ENCODE measurements at places on chromosomes 7 and 10.

DNA sequence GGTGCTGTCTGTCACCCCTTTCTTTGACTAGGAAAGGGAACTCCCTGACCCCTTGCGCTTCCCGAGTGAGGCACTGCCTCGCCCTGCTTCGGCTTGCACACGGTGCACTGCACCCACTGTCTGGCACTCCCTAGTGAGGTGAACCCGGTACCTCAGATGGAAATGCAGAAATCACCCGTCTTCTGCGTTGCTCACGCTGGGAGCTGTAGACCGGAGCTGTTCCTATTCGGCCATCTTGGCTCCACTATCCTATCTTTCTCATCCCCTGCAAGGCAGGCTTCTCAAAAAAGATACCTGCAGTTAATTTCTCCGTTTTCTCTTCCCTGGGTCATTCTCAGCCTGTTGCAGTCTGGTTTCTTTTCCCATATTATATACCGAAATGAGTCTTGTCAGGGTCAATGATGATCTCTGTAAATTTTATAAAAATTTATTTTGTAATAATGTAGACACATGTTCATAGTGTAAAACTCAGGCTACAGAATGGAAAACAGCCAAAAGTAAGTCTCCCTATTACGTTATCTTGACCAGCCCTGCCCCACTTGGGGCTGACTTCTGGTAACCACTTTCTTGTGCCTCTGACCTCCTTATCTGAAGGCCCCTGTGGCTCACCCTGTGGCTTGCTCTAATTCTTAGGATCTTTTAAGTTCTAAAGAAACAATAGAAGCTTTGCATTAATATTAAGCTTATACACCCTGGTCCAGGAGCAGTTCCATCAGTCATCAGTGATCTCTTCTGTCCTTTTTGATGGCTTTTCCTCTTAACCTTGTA is 20.7 kb downstream of the BLVRA start:
- no peak for DNase-seq

DNA sequence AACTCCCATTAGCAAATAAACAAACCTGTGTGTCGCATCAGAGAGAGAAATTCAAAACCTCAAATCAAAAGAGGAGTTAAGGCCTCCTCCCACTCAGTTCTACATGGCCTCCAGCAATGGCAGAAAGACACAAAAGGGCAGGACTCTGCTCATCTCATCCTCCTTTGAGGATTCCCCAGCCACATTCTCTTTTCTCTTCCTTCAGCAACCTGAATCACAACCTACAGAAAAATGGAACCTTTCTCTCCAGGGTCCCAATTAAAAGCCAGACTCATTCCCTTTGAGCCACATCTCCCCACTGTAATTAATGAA is 7.9 kb downstream of the OSBPL3 start:
- no peak for DNase-seq

- no peak for DNase-seq
Observed at GRCh38 chr10:10644676-10645385, 372.8 kb upstream of the CELF2 start.

DNA sequence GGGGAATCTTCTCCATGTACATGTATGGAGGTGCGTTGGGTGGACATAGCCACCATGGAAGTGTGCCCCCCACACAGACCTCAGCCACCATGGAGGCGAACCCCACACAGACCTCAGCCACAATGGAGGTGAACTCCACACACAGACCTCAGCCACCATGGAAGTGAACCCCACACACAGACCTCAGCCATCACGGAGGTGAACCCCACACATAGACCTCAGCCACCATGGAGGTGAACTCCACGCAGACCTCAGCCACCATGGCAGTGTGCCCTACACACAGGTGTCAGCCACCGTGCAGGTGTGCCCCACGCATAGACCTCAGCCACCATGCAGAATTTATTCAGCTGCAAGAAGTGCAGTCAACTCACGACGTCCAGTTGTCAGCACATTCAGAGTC is 339.7 kb downstream of the ACTR3B start:
- DNase-seq = no peak

GRCh38 chr10:3485057-3485686 is 299.8 kb downstream of the KLF6 start:
- DNase-seq = no peak

GRCh38 chr7:13538669-13539068 is 450.8 kb downstream of the ETV1 start:
- DNase-seq = no peak

GRCh38 chr10:78305311-78305710 is 271.6 kb downstream of the RPS24 start:
- DNase-seq = no peak

GRCh38 chr10:48568546-48568945 is 36.3 kb downstream of the ARHGAP22 start:
- DNase-seq = no peak

DNA sequence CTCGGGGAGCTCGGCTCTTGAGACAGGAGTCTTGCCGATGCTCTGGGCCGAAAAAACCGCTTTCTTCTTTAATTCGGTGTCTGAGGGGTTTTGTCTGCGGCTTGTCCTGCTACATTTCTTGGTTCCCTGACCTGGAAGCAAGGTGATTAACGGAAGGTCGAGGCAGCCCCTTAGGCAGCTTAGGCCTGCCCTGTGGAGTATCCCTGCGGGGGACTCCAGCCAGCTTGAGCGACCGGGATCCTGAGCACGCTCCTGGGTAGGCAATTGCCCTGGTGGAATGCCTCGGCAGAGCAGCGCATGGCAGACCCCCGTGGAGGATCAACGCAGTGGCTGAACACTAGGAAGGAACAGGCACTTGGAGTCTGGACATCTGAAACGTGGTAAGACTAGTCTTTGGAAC is 30.5 kb upstream of the GHITM start:
- no peak for DNase-seq

GRCh38 chr10:29681676-29682448 is 47.1 kb upstream of the SVIL start:
- no peak for DNase-seq

- no peak for DNase-seq
Observed at GRCh38 chr10:17981766-17982380, 30.2 kb downstream of the SLC39A12 start.

DNA sequence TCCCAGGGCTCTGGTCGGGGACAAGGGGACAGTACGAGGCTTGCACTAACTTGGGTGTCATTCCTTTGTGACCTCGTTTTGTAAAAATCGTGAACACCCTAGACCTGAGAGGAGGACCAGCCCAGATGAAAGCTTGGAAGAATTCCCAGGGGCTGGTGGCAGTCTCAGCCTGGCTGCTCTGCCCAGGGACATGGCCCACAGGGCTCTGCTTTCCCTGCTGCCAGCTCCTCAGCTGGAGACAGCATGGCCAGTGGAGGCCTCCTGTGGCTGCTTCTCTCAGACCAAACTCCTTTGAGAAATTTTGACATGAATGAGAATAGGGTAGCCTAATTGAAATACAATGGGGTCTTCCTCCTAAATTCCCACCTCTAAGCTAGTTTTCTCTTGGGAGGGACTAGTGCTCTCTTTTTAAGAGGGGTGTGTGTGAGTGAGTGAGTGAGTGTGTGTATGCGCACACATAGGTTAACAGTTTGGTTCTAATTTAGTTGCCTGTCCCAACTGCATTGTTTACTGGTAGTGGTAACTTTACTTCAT is 140.3 kb upstream of the EFCAB10 start:
- no peak for DNase-seq

GRCh38 chr7:95899919-95900513 is 127.7 kb downstream of the DYNC1I1 start:
- no peak for DNase-seq

DNA sequence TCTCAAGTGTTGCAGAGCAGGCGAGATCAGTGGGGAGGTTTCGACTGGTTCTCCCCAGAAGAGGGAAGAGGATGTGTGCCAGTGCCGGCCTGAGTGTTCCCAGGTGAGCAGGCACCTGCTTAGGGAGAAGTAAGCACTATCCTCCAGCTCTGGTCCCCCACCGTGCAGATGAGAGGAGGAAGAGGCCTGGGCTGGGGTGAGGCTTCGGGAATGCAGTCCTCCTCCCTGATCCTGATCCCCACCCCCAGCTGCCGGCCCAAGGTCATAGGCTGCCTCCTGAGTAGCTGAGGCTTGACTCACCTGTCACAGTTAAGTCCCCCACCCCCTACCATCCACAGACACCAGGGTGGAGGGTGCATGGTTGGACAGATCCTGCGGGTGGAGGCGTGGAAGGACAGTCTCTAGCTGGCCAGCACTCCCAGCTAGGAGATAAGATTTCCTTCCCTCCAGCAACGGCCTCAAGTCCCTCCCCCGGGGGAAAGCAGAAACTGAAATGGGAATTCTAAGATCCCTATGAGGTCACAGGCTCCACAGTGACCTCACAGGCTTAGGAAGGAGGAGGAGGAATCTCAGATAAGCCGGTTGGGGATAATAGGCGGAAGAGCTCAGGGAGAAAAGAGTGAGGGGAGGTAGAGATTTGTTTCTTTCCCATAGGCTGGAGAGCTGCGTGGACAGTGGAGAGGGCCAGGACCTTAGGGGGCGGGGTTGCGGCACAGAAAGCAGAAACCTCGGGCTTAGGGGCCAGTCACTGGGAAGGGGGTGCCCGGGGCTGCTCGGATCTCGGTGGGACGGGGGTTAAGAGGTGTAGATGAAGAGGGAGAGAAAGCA is 1.0 kb downstream of the LRCH4 start:
- DNase-seq = no peak

DNA sequence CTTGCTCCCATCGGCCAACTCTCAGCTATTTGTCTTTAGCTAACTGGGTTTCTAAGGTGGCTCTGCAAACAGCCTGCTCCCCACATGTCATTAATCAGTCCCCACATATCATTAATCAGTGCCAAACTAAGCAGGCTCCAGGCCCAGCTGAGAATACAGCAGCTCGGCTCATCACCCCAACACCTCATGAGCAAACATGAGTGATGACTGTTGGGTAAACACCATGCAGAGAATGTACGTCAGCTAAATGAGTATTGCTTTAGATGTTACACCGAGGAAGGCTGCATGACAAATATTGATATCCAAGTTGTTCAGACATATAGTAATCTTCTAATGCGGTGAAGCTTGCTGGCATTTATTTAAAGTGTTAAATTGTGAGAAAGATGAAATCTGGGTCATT is 187.5 kb upstream of the AOAH start:
- DNase-seq = no peak

GRCh38 chr7:12052211-12052610 is 158.9 kb upstream of the TMEM106B start:
- DNase-seq = no peak

DNA sequence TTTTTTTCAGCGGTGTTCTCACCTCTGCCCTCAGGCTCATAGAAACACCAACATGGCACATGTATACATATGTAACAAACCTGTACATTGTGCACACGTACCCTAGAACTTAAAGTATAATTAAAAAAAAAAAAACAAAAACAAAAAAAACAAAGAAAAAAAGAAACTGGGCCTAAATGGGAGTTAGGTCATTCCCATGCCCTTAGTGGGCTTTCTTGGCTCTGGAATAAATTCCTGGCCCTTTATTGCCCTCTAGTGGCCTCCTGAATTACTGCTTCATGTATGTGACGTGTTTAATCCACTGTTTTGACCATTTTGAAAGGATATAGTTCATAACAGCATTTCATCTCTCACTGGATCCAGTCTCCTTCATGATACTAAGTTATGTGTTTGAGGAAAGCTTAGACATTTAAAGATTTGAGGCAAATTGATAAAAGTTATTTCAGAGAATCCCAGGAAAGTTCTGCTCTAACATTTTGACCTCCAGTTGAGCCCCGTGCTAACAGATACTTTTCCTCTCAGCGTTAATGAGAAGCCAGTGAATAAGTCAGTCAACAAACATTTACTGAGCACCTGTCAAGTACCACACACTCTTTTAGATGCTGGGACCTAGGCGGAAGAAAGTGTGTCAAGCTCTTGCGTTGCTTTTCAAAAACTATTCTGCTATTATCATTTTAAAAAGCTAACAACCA is 54.7 kb upstream of the SYPL1 start:
- DNase-seq = no peak

DNA sequence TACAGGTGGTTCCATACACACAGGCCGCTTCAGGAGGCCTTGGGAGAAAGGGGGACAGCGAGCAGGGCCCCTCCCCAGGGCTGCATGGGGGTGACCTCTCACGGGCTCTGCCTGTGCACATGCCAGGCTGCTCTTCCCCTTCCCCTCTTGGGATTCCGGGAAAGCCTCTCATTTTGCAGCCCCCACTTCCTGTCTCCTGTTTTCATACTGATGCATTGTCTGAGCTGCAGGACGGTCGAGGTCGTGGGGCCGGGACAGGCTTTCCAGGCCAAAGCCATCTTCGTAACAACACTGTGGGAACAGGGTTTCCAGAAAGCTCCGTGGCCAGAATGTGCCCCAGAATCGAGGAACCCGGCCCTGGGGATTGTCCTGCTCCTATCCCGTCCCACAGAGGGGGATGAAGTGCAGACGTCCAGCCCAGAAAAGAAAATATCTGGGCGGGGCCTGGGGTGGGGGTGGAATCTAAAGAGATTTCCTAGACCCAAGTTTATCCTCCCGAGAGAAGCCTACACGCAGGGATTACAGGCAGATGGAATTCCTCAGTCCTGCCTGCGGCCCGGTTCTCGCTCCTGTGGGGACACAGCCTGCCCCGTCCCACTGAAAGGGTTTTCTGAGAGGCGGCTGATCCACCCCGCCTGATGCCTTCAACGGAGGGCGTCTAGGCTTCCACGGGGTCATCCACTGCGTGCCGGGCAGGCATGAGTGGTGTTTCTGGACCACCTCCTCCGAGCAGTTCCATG is 29.5 kb upstream of the DNAAF5 start:
- DNase-seq = no peak

DNA sequence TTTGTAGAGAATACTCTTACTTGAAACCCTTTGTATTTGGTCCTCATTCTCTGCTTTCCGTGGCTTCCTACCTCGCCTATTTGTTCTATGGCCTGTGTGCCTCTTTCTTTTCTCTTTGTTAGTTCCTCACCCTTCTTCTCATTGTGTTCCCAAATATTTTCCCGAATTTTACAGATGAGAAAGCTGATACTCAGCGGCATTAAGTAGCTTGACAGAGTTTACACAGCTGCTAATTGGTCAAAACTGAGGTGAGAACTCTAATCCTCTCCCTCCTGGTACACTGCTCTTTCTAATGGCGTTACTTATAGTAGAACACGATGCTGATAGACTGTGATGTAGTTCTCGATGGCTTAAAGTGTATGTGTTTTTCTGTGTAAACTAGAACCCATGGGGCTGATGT is 80.7 kb upstream of the HDAC9 start:
- DNase-seq = no peak

DNA sequence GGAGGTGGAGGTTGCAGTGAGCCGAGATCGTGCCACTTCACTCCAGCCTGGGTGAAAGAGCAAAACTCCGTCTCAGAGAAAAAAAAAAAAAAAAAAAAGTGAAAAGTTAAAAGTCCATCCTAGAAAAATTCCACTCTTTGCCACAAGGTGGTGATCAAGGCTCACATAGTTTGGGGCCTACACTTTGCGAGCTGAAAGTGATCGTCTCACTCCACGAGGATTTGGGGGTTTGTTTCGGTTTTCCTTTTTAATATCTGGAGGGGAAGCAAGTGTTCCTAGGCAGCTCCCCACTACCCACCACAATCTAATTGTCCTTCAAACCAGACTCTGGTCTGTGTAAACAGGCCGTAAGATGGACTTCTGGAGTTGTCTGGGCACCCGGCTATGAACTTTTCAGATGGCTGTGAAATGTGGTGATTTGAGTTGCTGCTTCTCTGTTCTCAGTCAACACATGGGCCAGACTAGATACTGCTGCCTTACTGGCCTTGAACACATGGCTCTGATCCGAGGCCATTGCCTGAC is 27.1 kb downstream of the PRLHR start:
- DNase-seq = peak; percentile 28

GRCh38 chr7:42020061-42020460 is 216.9 kb downstream of the GLI3 start:
- no peak for DNase-seq

GRCh38 chr7:150325110-150325611 is 1.8 kb upstream of the ACTR3C start:
- no peak for DNase-seq

Data from GM12892 (cell line).